Smooth muscle cell of the umbilical artery (primary cell): ENCODE measurements at places on chromosomes 11 and 22. TPM values are rescaled to one million over a fixed set of nuclear protein-coding genes. Genes with fewer than 3 reads are reported as not detected.

The DDTL gene
- total RNA-seq = 0.59 and 0.60 TPM in 2 replicates

The P2RX3 gene
- total RNA-seq = not detected in 2 replicates

The TRIM29 gene
- total RNA-seq = 0.51 and 3.3 TPM in 2 replicates

The PGA5 gene
- total RNA-seq = not detected in 2 replicates

The PKP3 gene
- total RNA-seq = 0.69 and 1.8 TPM in 2 replicates

The OR52D1 gene
- total RNA-seq = not detected in 2 replicates

The UBQLN3 gene
- total RNA-seq = 0.14 TPM in 1 of 2 replicates, not detected in the other

The PLAAT5 gene
- not detected in 2 replicates for total RNA-seq

The ZNF74 gene
- total RNA-seq = 11.9 and 14.6 TPM in 2 replicates

The TMPRSS5 gene
- 0.09 TPM in 1 of 2 replicates, not detected in the other for total RNA-seq

The HTATIP2 gene
- 28.4 and 30.6 TPM in 2 replicates for total RNA-seq

The KIRREL3 gene
- 0.59 and 0.78 TPM in 2 replicates for total RNA-seq

The LRRC10B gene
- total RNA-seq = 0.09 TPM in 1 of 2 replicates, not detected in the other

The PIK3C2A gene
- 88.5 and 110 TPM in 2 replicates for total RNA-seq

The DUSP8 gene
- total RNA-seq = 0.59 and 1.3 TPM in 2 replicates

The IL18BP gene
- 2.7 and 4.5 TPM in 2 replicates for total RNA-seq
